Neural progenitor cell (in vitro differentiated cells): ENCODE measurements at places on chromosomes 11 and 22. TPM values are rescaled to one million over a fixed set of nuclear protein-coding genes. Genes with fewer than 3 reads are reported as not detected.
A peak's percentile ranks its signal among the peaks of the same experiment; 100 is the strongest.

The OOSP1 gene
- not detected in 2 replicates for total RNA-seq

The CBLIF gene
- total RNA-seq: not detected in 2 replicates

The MRGPRX3 gene
- not detected in 2 replicates for total RNA-seq

The KDM4D gene
- 4.8 and 6.8 TPM in 2 replicates for total RNA-seq

The ANKK1 gene
- total RNA-seq: 0.22 TPM in 1 of 2 replicates, not detected in the other

The SLC1A2 gene
- 4.2 and 4.9 TPM in 2 replicates for total RNA-seq

The SLC22A25 gene
- not detected in 2 replicates for total RNA-seq

The ABCC8 gene
- 0.32 and 4.2 TPM in 2 replicates for total RNA-seq

The ROBO4 gene
- not detected in 2 replicates for total RNA-seq

The KBTBD4 gene
- 19.5 and 23.9 TPM in 2 replicates for total RNA-seq

The KRTAP5-7 gene
- not detected in 2 replicates for total RNA-seq

GRCh38 chr11:113281052-113281725, 33.2 kb upstream of the TTC12 start:
- DNase-seq: no peak

DNA sequence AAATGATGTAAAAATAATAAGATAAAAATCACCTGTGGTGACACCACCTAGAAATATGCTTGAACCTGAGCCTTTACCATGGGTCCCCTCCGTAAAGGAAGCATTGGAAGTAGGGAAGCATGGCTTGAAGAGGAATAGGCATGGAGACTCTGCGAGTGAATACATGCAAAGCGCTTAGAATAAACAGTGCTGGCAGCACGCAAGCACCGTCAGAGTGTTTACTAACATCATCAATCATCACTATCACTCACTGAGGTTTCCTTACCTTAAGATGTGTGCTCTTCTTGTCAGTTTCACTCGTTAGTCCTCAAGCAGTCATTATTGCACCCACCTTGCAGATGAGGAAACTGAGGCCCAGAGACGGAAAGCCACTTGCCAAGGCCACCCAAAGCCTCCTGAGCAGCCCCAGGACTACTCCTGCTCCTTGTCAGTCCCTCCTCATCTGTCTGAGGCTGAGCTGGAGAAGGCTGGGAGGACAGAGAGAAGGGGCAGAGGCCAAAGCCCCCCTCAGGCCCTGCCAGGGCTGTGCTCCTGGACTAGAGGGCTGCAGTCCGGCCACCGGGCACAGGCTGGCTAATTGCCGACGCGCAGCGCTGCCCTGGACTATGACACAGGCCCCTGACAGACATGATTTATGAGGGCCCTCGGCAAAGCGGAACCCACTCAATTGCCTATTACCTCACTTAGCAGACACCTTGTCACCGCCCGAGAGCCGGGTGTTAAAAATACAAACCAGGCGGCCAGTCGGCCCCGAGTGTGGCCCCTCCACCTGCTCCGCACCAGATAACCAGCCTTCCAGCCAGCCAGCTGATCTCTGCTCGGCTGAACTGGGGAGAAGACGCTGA, 168.9 kb downstream of the MN1 start:
- no peak for DNase-seq

DNA sequence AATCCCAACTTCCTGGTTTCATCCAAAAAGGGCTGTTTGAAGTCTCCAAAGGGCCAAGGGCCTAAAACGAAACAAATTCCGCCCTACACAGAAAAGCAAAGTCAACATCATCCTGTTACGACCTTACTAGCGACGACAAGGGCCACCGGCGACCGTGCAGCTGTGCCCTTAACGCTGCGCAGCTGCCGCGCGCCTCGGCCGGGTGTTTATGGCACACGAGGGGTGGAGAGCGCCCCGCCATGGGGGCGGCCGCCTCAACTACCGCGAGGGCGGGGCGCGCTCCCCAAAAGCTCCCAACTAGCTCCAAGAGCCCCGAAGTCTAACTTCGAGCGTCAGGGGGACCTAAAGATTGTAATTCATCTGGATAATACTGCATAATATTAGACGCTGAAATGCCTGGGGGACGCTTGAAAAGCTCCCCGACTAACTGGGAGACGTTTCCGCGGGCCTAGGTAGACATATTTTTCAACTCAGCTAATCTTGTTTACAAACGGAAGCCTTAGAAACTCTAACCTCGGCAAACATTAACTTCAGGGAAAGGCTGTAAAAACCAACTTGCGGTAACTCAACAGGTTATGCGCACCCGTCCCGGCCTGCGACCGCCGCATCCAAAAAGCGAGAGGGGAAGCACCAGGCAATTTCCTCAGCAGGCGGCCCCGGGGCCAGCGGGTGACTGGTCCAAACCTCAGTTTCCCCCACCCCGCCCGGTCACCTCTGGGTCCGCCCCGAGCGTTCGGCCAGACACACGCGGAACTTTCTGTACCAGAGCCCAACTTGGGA, 694 bp downstream of the TMEM123 start:
- DNase-seq: peak; percentile 82

DNA sequence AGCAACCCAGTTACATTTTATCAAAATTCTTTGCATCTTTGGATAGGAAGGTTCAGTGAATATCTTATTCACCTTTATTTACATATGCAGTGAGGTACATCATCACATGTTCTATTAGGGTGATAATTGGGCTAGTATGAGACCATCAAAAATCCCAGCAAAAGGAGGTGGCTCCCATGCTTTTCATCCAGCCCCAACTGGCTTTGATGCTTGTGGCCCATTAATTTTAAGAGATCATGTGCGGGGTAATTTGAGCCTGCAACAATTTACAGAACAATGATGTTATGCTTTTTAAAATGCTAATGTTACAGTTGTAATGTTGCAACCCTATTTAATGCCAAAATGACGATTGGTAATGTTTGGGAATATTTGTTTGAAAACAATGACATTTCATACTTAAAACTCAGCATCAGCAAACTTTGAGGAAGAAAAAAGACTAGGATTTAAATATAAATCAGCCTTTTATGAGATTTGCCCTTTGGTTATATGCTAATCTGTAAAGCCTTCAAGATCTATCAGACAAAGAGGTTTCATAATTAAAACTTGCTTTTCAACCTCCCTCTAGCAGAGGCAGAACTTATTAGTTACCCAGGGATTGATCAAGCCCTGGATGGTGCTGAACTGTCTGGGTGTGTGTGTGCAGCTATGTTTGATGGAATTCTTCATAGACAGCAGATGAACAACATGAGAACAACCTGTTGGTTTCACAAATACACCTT, 183.5 kb upstream of the SORL1-AS1 start:
- DNase-seq: no peak

GRCh38 chr11:42957831-42958230, 354.0 kb upstream of the API5 start:
- no peak for DNase-seq

DNA sequence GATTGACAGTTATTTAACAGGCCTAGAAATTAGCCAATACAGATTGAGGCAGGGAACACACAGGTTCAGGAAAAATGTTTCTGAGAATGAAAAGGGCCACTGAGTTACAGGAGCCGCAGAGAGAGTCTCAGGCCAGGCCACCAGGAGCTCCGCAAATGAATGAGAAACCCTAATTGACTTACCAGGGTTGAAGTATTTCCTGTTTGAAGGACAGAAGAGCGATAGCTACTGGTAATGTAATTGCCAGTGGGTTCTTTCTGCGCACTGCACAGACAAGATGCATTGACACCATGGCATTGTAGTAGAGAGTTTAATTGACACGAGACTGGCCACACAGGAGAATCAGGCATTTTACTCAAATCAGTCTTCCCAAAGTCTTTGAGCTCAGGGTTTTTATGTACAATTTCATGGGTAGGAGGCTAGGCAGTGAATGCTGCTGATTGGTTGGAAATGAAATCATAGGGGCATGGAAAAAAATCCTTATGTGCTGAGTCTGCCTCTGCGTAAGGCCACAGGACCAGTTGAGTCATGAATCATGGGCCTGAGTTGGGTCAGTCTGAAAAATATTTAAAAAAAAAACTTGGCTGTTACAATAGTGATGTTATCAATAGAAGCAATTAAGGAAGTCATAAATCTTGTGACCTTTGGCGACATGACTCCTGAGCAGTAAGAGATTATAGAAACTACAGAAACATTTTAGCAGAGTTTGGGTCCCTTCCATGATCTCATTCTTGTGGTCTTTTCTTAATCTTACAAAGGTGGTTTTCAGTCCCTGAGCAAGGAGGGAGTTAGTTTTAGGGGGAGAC, 203.8 kb downstream of the CASP12 start:
- peak; percentile 1 for DNase-seq

GRCh38 chr22:38490915-38491314, 15.2 kb downstream of the DDX17 start:
- DNase-seq: no peak

DNA sequence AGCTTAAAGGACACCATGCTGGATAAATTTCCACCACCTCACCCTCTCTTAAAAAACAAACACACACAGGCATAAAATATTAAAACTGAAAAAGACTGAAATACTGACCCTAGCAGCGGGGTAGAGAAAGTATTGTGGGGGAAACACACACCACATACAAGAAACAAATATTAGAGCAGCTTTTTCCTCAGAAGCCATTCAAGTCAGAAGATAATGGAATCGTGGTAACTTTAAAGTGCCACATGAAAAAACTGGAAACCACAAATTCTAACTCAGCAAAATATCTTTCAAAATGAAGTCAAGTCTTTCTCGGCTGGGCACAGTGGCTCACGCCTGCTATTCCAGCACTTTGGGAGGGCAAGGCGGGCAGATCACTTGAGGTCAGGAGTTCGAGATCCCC, 223.2 kb downstream of the DYNC2H1 start:
- DNase-seq: no peak

- no peak for DNase-seq
These were observed 539 bp upstream of the SLC36A4 start for GRCh38 chr11:93198215-93198845.

GRCh38 chr11:122703541-122704272, 48.2 kb downstream of the UBASH3B start:
- DNase-seq: no peak

DNA sequence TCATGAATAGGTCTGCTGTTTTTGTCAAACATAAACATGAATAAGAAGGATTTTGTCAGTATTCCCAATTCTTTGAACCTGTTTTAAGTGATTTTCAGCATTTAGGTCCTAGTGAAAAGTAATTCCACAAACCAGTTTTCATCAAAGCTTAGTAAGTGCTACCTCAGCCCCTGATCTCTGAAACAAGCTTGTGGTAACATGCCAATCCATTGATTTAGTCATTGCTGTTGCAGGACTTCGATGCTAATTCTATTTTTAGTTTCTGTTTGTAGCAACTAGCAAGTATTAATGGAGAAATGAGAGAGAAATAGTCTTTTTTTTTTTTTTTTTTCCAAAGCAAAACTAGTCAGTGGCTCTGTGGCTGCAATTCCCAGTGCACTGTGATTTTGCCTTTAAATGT, 91.4 kb downstream of the JRKL start:
- DNase-seq: no peak

DNA sequence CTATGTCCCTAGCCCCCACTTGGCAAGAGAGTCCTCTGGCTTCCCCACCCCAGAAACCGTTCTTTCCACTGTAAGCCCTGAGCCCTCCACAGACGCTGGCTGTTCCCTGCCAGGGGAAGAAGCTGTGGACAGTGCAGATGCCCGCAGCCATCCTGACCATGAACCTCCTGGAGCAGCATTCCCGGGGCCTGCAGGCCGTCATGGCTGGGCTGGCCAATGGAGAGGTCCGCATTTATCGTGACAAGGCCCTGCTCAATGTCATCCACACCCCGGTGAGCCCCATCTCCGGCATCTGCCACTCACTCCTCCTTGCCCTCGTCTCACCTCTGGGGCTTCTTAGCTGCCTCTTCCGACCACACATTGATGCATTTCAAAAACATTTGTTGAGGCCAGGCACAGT, 13.2 kb downstream of the BBS1 start:
- no peak for DNase-seq

GRCh38 chr22:37462983-37463382, 23.2 kb downstream of the MFNG start:
- DNase-seq: peak; percentile 86

GRCh38 chr22:29907753-29908515, 25.0 kb downstream of the MTMR3 start:
- no peak for DNase-seq

DNA sequence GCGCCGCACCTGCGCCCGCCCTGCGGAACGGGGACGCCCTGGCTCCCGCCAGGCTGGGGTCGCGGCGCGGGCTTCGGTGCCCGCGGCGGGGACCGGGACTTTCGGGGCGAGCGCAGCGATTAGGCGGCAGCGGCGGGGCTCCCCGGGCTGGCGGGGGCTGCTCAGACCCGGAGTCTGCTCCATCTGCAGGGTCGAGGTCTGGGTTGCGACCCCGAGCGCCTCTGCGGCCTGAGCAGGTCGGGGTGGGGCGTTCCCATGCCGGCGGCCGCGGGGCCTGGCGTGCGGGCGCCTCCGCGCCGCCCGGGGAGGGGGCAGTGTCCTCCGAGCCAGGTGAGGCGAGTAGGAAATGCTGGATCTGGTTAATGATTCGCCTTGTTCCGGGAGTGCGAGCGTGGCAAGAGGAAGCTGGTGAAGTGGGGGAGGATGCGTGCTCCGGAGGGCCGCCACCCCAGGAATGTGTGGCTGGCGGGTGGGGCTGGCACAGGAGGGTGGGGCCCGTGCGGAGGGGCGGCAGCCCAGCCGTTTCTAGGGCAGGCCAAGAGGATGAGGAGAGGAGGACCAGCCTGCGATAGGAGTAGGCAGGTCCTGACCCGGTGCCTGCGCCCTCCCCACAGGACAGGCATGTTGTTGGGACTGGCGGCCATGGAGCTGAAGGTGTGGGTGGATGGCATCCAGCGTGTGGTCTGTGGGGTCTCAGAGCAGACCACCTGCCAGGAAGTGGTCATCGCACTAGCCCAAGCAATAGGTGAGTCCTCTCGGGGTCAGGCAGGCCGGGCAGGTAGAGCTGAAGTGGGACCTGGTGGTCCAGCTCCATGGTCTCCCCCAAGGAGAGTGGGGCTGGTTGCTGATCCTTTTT, 606 bp downstream of the RASSF7 start:
- DNase-seq: no peak

GRCh38 chr22:25090225-25090890, 109.3 kb upstream of the CRYBB3 start:
- DNase-seq: no peak

DNA sequence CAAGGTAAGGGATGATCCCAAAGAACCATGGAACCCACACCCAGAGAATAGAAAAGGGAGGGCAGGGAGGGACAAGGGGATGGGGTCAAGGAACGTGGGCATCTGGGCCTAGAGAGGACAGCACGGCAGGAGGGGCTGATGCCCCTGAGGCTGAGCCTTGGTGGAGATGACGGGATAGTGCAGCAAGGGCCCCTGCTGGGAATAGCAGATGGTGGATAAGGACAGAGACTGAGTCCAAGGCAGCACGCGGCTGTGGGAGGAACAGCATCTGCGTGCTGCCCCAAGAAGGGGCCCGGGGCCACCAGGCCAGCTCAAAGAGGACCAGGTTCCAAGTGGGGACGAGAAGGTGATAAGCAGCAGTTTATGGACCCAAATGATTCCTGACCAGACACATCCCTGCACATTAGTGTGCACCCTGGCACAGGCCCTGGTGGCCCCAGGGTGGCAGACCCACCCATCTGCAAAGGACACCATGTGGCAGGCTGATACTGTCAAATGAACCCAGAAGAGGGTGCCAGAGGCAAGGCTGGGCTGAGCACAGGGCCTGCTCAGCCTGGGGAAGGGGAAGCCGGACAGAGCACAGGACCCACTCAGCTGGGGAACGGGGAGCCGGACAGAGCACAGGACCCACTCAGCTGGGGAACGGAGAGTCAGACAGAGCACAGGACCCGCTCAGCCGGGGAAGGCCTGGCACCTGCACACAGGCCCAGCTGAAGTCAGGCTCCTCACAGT, 12.8 kb upstream of the TESMIN start:
- peak; percentile 43 for DNase-seq

- DNase-seq: no peak
These were observed 96.5 kb downstream of the LUZP2 start for GRCh38 chr11:24593332-24593731.

- peak; percentile 4 for DNase-seq
These were observed 498.2 kb downstream of the KCNA4 start for GRCh38 chr11:29518389-29519174.
